Activated CD4-positive, alpha-beta T cell treated with anti-CD3 and anti-CD28 coated beads, Interleukin-2, amount 50 U/mL, for 24 hours (primary cell): ENCODE measurements at places on chromosomes 11 and 22.

DNA sequence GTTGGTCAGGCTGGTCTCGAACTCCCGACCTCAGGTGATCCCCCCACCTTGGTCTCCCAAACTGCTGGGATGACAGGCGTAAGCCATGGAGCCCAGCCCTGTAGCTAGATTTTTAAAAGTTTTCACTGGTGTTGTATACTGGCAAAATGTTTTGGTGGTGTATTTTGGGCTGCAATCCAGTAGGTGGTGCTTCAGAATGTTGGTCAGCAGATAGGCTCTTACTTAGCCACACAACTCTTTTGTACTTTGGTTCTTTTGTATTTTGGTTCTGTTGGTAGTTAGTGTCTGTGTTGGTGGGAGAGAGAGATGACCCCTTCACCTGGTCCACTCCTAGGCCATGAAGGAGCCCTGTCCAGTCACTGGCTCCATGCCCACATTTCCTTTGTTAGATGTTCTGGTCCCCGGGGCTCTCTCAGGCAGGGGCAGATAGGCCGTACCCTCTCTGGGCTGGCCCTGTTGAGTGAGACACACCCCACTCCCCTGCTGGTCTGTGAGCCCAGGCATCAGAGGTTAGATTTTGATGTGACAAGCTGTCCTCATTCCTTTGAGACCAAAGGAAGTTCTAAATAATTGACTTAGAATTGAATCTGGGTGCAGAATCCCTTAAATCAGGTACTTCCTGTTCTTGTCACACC lies 123.8 kb downstream of the DDX10 start:
- DNase-seq = no peak

DNA sequence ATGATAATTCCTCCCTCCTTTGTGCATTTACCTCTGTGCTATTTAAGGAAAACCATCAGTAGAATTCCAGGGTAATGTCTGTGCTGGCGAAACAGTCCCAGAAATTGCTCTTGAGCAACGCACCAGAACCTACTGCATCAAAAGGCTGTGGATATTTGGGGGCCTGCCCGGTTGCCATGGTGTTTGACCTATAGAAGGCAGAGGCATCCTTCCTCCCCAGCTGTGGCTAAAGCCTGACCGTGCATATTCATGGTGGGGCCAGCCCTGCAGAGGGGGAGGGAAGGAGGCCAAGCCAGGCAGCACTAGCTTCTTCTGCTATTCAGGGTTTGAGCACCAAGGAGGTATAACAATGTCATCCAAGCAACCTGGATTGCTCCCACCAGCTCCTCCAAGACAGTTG lies 215.0 kb upstream of the E2F8 start:
- no peak for DNase-seq

- no peak for DNase-seq
These were observed at the start of gene IZUMO1R for GRCh38 chr11:94303966-94304958. Gene IZUMO1R (plus strand): TSS chr11:94304580. CDS start chr11:94305637, 1,057 bp downstream.

DNA sequence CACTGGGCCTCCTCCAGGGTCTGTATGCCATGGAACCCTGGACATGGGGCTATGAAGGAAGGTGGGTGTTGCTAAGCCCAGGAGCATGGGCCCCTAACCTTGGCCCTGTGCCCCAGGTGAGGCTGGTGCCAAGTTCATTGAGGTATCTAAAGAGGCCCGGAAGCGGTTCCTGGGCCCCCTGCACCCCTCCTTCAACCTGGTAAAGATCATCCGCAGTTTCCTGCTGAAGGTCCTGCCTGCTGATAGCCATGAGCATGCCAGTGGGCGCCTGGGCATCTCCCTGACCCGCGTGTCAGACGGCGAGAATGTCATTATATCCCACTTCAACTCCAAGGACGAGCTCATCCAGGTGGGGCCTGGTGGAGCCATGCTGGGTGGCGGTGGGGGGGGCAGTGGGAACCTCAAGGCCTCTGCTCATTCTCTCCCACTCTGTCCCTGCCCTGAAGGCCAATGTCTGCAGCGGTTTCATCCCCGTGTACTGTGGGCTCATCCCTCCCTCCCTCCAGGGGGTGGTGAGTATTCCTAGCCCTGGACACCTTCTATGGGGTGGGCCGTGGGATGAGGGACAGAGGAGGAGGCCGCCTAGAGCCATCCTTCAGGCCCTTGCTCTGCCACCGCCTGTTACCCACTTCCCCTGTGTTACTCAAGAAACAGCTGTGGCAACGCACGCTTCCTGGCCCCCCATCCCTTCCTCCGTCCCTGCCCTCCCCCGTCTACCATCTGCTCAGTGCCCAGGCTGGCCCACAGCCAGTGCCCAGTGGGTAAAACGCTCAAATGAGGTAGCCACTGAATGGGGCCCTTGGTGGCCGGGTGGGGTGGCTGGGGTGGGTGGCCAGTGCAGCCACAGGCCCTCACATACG lies 3.0 kb downstream of the PNPLA2 start:
- no peak for DNase-seq

DNA sequence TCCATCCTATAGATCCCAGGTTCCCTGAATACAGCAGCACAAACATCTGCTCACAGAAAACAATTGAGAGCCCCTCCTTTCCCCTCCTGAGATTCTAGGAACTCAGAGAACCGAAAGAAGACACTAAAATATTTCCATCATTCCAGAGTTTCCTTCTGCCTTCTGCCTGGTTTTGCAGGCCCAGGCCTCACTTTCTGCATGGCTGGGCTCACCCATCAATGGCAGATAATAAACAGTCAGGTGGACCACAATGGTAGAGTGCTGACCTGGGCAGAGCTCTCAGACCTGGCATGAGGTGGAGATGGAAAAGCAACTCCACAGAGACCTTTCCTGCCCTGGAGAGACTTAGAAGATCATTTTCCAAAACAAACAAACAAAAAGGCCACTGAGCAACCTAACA lies 389.1 kb downstream of the NXPE2 start:
- no peak for DNase-seq

DNA sequence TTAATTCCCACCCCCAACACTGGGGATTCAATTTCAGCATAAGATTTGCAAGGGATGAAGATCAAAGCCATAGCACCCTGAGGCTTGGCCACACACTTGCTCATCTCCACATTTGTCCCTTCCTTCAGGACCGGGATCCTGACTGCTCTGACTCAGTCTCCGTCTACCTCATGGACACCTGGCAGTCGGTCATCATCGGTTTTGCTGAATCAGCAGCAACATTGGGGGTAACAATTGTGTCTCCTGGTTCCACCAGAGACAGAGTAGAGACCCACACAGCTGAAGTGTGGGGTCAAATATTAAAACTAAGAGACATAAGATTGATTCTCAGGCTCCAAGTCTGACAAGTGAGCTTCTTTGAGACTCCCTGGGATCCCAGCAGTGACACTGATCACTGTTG lies 34.6 kb downstream of the GGTLC2 start:
- DNase-seq = no peak

DNA sequence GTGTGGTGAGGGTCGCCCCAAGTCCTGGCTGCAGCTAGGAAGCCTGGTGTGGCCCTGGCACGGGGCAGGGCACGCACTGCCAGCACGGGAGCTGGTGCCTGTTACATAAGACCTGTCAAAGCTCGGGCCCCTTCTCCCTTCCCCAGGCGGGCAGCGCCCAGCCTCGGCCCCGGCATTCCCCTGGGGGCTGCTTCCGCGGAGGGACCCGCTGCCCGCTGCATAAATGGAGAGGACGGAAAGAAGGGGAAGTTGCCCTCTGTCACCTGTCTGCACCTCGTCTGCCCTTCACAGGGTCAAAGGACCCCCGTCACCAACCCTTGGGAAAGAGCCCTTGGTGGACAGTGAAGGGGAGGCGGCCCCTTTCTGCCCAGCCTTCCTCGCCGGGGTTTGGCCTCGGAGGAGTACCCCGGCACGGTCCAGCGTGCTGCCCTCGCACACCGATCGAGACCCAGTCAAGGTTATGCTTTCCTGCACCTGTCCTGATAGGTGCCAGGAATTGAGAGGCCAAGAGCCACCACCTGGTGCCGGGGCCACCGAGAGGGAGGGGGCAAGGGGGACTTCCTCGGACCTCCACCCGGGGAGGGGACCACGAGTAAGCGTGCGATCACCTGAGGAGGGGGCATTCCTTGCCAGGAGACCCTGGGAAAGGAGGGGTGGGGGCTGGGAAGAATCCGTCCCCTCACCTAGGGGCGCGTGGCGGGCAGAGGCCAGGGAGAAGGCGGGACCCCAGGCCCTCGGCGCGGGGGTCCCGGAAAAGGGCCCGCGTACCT lies 16.8 kb upstream of the MFRP start:
- no peak for DNase-seq

DNA sequence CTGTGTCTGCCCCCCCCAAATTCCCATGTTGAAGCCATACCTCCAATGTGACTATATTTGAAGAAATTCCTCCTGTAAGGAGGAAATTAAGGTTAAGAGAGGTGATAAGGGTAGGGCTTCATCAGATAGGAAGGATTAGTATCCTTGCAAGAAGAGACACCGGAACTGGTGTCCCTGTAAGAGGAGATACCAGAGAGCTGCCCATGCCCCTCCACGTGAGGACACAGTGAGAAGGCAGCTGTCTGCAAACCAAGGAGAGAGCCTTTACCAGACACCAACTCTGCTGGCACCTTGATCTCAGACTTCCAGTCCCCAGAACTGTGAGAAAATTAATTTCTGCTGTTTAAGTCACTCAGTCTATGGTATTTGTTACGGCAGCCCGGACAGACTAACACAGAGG lies 109.3 kb downstream of the ARFGAP2 start:
- no peak for DNase-seq

- DNase-seq = no peak
These were observed 2.2 kb downstream of the YAP1 start for GRCh38 chr11:102112509-102112821.

DNA sequence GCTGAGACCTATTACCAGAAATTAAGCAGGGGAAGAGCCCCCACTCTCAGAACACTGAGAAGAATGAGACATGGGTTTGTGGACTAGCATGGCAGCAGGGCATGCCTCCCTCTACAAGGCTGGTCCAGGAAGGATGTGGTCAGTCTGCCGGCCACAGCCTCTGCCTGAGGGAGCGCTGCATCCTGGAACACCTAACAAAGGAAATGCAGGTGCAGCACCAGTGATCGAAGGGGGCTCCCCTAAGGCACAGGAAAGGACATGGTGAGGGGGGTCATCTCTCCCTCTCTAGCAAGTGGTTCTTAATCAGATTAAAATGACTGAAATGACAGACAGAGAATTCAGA lies 40.6 kb upstream of the ARL14EP start:
- DNase-seq = no peak

DNA sequence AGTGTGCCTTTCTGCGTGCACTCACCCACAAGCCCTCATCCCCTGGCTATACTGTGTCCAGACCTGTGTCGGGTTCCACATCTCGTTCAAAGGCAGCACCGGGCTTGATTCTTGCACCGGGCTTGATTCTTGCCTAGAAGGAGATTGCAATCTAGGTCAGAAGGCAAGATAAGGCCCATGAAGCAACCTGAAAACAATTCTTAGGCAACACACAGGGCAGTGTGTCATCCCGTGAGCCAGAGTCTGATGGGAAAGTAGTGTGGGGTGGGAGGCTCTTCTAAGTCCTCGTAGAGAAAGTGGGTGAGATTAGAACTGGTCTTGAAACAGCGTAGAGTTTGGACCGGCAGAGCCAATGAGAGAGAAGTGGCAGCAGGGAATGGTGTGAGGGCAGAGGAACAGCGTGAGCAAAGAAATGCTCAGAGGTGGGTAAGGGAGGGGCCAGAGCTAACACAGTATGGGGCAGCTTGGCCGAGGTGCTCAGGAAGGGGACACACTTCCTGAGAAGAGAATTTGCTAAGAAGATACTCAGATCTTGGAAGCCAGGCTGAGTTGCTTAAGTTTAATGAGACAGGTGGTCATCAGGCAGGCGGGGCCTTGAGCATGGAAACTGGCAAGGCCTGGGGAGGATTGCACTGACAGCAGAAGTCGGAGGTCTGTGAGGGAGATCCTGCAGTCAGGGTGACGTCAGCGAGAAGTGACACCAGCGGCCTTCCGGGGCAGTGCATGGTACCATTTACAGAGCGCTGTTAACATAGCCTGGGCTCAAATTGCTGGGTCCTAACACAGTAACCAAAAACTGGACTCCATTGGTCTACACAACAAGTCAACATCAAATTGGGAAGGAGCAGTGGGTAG lies 40.7 kb upstream of the DKK3 start:
- no peak for DNase-seq

DNA sequence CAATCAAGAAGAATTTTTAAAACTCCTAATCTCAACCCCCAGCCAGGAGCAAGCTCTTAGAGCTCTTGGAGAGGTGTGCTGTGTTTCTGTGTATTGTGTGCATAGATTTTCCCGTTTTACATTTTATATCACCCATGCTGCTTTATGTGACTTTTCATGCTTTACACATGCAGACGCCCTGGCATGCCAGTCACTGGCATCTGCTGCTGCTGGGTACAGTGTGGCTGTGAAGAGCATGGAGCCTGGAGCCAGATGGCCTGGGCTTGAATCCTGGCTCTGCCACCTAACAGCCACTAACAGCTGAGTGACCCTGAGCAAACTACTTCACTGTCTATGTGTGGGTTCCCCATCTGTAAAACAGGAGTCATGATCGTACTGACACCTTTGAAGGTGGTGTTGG lies 23.1 kb downstream of the POLR3H start:
- no peak for DNase-seq

- no peak for DNase-seq
These were observed 3.2 kb upstream of the CST6 start for GRCh38 chr11:66008468-66009101.

DNA sequence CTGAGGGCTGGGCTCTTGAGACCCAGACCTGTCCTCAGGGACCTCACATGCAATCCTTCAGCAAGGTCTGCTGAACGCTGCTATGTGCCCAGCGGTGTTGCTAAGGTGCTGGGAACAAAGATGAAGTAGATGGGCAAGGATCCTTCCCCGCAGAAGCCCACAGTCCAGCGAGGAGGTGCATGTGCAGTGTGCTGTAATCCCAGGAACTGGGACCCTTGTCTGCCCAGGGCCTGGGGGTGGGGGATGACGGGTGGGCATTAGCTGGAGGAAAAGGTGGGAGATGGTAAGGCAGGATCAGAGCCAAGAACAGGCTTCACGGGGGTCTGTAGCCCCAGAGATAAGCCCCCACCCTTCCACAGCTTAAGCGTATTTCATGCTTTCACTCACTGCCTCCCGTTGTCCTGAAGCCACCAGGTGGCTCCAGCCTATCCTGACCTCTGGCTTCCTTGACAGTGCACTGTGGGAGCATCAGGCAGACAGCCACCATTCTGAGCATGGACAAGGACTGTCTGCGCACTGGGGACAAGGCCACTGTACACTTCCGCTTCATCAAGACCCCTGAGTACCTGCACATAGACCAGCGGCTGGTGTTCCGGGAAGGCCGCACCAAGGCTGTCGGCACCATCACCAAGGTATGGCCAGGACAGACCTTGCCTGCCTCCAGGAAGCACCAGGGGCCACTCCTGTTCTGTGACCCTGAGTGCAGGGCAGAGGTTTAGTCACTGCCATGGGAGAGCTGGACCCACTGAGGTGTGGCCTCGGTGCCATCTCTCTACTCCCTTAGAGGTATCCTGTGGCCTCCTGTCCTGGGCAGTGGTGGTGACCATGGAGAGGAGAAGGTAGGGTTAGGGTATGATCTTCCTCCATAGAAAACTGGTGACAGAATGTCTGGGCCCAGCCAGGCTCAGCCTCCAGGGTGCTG lies 22.0 kb downstream of the GTPBP1 start:
- DNase-seq = no peak

GRCh38 chr11:67117672-67118180 lies 1.3 kb upstream of the KDM2A start:
- DNase-seq = no peak
